Stimulated activated CD4-positive, alpha-beta T cell treated with anti-CD3 and anti-CD28 coated beads, Interleukin-2, amount 100 ng/mL, for 48 hours (primary cell): ENCODE measurements at places on chromosomes 2 and 18.

- peak; percentile 27 for DNase-seq
Measured at GRCh38 chr2:190343536-190344275, at the start of gene INPP1. TSS of gene INPP1 (plus strand) at chr2:190343589. CDS start at chr2:190360103, 16,514 bp downstream.

GRCh38 chr2:127032621-127033020 lies 74.3 kb downstream of the BIN1 start:
- no peak for DNase-seq

DNA sequence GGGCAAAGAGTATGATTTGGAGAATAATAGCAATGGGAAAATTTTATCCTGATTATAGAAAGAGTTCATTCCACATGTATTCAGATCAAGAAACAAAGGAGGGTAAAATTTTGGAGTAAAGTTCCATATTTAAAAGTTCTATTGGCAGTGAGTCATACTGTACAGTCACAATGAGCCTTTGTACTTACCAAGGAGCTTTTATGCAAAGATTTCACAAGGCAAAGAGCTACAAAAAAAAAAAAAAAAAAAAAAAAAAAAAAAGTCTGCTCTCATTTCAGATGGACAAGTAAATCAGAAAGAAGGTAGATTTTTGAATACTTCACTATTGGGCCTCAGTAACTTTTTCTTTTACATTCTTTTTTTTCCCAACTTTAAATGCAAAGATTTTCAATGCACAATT lies 1802.2 kb upstream of the PIK3C3 start:
- no peak for DNase-seq

DNA sequence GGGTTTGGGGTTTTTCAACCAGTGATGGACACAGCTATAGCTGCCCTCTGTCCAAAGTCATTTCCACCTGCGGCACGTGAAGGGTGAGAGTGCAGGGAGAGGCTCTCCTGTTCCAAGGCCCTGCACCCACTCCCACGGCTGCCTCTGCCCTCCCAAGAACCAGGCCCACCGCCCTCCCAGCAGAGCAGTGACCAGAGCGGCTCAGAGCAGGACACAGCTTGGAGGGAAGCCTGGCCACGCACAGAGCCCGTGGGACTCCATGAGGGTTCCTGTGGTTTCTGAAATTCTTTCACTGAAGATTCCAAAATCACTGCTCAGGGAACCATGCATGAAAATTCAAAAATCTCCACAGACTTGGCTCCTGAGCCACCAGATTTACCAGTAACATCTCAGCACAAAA lies 67.3 kb upstream of the SALL3 start:
- no peak for DNase-seq

GRCh38 chr2:119730671-119731177 lies 29.0 kb upstream of the PTPN4 start:
- DNase-seq = no peak

DNA sequence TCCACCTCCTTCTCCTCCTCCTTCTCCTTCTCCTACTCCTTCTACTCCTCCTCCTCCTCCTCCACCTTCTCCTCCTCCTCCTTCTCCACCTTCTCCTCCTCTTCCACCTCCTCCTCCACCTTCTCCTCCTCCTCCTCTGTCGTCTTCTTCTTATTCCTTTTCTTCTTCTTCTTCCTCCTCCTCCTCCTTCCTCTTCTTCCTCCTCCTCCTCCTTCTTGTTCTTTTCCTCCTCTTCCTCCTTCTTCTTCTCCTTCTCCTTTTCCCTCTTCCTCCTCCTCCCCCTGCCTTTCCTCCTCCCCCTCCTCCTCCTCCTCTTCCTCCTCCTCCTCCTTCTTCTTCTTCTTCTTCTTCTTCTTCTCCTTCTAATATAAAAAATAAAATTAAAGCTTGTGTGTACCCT lies 971.2 kb upstream of the PIK3C3 start:
- DNase-seq = no peak

GRCh38 chr2:186771850-186772463 lies 77.0 kb downstream of the ZSWIM2 start:
- DNase-seq = no peak

GRCh38 chr2:189424961-189425360 lies 16.3 kb upstream of the WDR75 start:
- DNase-seq = no peak

DNA sequence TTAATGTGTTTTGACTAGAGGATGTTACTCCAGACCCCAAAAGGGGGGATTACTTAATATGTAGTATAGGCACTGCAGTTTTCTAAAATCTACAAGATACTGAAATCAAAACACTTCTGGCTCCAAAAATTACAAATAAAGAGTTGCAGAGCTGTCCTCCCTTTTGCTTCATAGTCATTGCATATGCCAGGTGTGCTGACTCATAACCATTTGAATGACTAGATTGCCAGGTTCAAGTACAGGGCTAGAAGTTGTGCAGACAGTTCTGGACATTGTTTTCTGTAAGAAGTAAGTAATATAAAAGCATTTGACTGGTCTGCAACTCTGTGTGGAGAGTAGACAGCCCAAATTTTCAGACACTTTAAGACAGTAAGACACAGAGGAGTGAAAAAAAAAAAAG lies 6.7 kb downstream of the CWC22 start:
- no peak for DNase-seq

DNA sequence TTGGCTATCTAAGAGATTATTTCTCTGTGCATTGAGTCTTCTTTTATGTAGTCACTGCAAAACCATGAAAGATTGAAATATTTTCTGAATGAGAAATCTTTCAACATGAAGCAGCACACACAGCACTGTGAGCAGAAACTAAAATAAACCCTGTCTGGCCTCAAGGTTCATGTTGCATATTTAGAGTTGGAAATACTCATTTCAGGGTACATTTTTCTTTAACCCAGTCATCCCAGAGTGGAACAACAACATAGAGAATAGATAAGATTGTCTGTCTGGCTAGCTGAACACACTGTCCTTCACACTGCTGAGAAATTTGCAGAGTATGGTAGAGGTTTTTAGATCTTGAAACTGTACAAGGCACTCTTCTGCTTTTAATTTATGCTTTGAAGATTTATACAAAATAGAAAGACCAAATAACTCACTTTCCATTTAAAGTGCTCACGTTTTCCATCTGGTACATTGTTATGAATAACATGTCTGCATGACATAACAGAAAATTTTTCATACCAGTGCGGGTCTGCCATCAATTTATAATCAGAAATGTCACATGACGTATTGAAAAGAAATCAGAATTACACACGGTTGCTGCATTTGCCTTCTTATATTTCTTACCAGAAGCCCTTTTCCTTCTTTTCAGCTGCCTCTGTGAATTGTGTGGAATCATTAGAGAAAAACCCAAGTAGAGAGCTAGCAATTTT lies 25.0 kb upstream of the FN1 start:
- DNase-seq = no peak

GRCh38 chr2:100193291-100193710 lies 50.9 kb upstream of the AFF3 start:
- no peak for DNase-seq

DNA sequence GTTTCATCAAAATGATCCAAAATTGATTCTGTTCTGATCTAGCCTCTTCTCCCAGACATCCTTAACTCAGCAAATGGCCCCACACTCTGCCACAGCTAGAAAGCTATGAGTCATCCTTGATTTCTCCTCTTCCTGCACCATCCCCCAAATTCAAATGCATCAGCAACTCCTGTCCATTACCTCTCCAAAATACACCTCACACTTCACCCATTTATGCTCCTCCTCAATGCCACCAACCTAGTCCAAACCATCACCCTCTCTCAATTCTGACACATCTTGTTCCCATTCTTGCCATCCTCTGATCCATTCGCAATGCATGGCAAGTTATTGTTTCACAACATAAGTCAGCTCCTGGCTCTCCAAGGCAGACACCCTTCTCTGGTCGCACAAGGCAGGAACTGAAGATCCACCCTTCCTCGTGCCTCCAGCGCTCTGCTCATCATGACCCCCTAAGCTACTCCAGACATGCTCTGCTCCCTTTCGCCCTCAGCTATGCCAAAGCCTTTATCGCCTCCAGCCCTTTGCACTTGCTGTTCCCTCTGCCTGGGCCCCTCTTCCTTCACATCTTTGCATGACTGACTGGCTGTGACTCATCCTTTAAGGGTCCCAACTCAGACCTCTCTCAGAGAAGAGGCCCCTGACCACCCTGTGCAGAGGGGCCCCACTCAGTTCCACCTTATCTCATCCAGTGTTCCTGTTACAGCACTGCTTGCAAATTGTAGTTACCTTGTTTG lies 83.6 kb downstream of the MREG start:
- no peak for DNase-seq

DNA sequence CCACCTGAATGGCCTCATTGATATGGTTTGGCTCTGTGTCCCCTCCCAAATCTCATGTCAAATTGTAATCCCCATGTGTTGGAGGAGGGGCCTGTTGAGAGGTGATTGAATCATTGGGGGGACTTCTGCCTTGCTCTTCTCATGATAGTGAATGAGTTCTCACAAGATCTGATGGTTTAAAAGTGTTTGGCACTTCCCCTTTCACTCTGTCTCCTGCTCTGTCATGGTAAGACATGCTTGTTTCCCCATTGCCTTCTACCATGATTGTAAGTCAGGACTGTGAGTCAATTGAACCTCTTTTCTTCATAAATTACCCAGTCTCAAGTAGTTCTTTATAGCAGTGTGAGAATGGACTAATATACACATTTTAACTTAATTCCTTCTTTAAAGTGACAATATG lies 146.8 kb upstream of the KCNJ3 start:
- no peak for DNase-seq

- DNase-seq = no peak
Measured at GRCh38 chr2:171547256-171547655, 25.0 kb downstream of the CYBRD1 start.

- DNase-seq = no peak
Measured at GRCh38 chr2:60867848-60868247, 13.5 kb upstream of the REL start.

GRCh38 chr2:15840148-15840547 lies 100.2 kb upstream of the MYCN start:
- no peak for DNase-seq

DNA sequence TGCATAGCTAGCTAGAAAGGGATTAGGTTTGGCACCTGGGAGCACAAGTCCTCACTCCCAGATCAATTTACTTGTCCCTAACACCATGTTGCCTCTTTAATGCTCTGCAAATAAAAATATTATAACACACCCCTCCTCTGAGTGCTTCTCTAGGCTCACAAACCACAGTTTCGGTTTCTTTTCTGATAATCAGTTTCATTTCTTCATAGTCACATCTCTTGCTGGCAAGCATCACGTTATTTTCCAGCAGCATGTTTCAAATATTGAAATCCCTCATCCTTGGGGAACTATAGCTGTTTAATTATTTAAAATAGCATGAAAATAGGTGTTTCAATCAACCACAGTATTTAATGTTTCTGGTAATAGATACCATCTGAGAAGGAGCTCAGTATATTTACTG lies 13.9 kb upstream of the SMCHD1 start:
- no peak for DNase-seq

GRCh38 chr18:59719544-59720181 lies 22.4 kb upstream of the CCBE1 start:
- no peak for DNase-seq

DNA sequence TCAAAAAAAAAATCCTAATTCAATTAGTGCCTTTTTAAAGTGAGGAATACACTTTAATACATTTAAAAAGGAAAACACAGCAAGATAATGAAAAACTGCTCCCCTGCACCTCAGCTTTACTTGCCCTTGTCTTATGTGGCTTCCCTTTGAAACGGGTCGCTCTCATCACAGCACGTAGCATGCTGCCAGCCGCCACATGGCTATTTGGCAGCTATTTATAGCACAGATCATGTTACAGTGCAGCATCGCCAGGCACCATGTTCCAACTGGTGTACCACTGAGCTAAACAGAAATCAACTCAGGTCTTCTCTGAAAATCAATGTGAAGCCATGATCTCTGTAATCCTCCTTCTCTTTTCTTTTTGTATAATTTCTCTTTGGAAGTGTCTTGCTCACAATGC lies 65.1 kb downstream of the TMEM182 start:
- no peak for DNase-seq

DNA sequence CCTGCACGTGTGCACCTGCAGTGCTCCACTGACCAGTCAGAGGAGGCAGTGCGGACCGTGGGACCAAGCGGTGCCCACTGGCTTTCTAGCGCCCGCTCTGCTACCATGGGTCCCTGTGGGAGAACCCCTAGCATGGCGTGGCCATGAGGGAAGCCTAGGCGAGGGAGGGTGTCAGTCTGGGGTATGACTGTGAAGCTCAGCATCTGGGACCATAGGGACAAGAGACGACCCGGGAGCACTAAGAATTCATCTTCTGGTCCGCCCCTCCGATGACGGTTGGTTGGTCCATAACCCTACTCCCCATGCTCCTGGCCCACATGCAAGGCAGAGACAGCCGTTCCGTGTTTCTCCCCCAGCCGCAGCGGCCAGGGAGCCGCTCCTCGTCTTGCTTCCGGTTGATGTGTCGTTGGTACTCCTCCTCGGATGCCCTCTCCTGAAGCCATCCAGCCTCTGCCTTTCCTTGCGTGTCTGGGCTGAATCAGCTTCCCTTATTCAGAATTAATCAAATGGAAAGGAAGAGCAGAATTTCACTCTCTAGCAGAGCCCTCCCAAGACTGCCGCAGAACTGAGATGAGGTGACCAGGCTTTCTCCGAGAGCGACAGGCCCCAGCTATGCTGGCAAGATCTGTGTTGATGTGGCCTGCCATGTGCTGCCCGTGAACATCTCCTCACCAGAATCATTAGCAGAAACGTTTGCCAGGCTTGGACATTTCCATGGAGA lies 23.0 kb downstream of the COX7A2L start:
- no peak for DNase-seq

DNA sequence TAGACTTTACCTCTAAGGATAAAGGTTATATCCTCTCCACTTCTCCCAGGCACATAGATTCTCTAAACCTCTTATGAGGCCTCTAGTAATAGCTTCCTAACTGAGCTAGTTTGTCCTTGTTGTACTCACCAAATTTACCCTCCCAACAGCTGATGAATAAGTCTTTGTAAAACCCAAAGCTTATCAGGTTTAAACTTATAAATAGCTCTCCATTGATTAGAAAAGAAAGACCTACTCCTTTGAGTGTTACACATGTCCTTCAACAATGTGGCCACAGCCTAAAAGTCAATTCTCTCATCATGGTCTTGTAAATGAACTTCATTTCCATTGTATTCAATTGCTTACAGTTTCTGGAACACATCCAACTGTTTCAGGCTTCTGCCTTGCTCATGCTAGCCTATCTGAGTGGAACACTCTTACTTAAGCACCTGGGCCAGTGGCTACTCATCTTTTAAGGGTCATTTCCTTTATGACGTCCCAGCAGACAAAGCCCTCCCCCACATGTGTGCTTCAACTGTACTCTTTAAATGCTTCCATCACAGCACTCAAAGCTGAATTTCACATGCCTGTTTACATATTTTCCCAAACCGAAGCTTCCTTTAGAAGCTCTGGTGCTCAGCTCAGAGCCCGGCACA lies 131.6 kb downstream of the CDH2 start:
- DNase-seq = no peak
